ENCODE measurements at places on chromosomes 12 and 14.

DNA sequence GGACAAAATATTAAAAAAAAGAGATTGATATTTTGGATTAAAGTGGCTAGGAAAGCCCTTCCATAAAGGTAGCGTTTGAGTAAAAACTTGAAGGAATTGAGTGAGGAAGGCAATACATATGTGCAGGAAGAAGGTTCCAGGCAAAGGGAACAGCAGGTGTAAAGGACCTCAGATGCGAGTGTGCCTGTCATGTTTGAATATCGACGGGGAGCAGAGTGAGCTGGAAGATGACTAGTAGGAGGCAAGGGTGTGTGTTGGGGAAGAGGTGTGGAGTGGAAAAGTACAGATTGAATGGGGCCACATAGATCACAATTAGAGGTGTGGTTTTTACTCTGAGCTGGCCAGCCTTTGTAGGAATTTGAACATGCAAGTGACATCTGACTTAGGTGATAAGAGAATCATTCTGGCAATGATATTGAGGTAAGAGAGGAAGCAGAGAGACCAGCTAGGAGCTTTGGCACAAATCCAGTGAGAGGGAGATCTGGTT, 15.0 kb upstream of the FBXO33 start:
- no peak for DNase-seq

GRCh38 chr14:71138448-71139293, 231.4 kb downstream of the PCNX1 start:
- peak; percentile 46 for DNase-seq

DNA sequence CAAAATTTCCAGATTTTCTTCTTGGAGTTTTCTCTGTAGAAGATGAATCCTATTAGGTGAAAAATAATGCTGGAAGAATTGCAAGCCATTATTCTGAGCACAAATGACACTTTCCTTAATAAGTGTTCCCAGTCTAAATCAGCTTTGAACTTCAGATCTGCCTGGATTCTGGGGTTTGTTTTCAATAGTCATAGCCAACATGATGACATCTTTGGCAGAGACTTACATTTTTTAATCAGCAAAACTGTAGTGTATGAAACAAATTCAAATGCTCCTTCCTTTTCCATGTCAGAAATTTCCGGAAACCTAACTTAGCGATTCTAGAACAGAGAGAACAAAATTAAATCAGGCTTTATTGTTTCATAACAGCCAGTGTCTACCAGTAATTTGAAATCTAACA, 88.5 kb downstream of the TSPAN8 start:
- no peak for DNase-seq

GRCh38 chr12:11496157-11496851, 100.9 kb upstream of the PRB2 start:
- no peak for DNase-seq

- no peak for DNase-seq
Measured at GRCh38 chr12:77118696-77119095, 53.3 kb upstream of the E2F7 start.

GRCh38 chr12:58487678-58488161, 432.6 kb downstream of the LRIG3 start:
- DNase-seq = no peak

GRCh38 chr12:75390156-75390898, 562 bp upstream of the GLIPR1L2 start:
- no peak for DNase-seq

DNA sequence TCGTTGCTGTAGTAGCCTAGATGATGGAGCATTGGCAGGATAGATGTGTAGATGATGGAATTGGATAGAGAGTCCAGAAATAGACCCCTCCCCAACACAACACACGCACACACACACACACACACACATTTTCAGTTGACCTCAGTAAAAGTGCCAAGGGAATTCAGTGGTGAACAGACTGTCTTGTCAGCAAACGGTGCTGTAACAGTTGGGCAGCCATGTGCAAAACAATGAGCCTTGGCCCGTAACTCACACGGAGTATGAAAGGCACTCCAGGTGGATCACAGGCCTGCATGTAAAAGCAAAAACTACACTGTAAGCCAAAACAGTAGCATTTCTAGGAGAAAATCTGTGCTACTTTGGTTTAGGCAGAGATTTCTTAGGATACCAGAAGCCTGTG, 87.8 kb downstream of the DDX51 start:
- DNase-seq = no peak

DNA sequence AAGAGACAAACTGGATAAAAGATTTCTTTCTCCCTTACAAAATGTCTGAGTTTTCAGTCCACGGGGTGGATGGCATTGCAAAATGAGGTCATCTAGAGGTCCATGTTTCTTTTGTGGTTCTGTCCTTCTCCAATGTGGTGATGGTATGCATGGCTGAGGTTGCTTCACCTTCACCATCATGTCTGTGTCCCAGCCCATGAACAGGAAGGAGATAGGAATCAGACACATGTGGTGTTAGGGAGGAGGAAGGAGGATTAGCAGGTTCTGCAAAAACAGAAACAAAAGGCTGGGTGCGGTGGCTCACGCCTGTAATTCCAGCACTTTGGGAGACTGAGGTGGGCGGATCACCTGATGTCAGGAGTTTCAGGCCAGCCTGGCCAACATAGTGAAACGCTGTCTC, 11.0 kb upstream of the AEBP2 start:
- peak; percentile 13 for DNase-seq

DNA sequence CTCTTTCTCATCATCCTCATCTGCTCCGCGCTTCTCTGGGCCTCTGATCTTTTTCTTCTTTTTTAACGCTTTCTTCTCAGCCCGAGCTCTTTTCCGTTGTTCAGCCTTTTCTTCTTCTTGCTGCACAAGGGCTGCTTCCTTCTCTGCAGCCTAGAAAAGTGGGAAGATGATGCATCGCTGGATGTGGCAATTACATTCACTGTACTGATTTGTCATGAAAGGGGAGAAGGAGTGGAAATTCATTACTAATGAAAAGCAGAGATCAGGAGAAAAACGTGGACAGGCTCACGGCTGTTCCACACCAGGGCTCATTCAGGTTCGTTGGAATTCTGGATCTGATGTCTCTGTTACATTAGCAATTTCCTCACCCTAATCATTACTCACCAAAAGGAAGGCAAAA, 15.1 kb downstream of the FICD start:
- no peak for DNase-seq

DNA sequence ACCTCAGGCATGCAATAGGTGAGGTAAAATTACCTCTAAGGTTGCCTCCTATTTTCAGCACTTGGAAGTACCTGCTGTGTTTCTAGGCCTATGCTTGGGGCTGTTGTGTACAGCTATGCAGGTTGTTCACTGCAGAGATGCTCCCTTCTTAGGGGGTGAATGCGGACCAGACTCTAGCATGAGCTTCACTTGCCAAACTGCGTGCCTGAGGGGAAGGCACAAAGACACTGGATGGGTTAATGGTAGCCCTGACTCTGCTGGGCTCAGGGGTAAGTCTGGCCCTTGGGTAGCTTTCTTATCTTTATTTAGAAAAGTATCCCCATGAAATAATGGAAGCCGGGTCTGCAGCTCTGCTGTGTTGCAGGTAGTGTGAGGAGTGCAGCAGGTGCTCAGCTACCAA, 35.7 kb downstream of the B4GALNT3 start:
- DNase-seq = no peak

GRCh38 chr12:94141892-94142291, 6.5 kb upstream of the PLXNC1 start:
- DNase-seq = no peak

DNA sequence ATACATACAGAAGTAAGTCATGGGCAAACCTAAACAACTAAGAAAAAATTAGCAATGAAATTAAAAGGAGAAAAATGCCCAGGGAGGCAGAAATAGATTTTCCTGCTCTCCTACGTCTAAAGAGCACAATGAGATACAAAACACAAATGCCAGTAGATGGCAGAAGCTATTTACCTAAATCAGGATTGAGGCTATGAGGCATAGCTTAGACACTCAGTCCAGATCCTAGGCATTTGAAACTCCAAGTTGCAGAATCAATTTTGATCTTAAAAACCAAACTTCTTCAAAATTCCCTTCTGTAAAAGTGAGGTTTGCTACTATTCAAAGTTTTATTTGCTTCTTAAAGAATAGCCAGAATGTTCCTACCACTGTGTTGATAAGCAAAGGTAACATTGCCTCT, 368.6 kb downstream of the DAD1 start:
- peak; percentile 9 for DNase-seq

- DNase-seq = no peak
Measured at GRCh38 chr12:2857021-2857431, at the start of gene TEX52. Gene TEX52 (minus strand): TSS chr12:2857039. CDS start chr12:2857026, 13 bp downstream.

GRCh38 chr14:99589031-99589441, 15.0 kb downstream of the CCDC85C start:
- DNase-seq = no peak

DNA sequence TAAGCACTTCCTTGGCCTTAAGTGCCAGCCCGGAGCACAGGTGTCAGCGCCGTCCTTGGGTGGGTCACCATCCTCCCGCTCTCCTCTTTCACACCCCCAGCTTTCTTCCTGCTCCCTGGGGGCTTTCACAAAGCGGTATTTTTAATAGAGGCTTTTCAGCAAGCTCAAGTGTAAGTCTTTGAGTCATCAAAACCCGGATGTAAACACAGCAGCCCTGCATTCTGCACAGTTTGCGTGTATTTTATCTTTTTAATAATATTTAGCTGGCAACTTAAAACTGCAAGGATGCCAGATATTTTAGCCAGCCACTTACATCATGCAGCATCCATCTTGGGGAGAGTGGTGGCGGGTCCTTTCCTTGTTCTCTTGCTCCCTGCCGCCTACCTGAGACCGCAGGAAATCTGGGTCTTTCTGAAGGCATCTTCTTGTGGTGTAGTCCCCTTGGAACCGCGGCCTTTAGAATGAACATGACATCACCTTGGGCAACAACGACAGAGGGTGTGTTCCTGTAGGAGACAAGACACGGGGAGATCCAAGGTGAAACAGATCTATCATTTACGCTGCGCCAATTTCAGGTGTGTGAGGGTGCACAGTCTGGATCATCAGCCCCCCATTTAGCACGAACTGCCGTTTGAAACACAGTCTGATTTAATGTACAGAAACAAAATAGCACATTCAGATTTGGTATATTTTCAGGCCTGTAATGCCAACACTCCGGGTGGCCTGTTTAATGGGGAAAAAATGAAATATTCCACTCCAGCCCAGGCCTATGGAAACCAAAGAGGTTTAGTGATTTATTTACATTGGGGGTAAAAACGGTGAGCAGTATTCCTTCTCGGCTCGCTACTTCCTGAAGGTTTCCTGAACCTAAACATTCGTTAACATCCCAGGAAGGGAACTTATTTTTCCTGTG, 12.5 kb upstream of the IRF2BPL start:
- DNase-seq = peak; percentile 75

- DNase-seq = peak; percentile 24
Measured at GRCh38 chr14:96567289-96567899, 65.2 kb downstream of the PAPOLA start.

GRCh38 chr12:50824914-50825313, 17.8 kb upstream of the TMPRSS12 start:
- DNase-seq = no peak

DNA sequence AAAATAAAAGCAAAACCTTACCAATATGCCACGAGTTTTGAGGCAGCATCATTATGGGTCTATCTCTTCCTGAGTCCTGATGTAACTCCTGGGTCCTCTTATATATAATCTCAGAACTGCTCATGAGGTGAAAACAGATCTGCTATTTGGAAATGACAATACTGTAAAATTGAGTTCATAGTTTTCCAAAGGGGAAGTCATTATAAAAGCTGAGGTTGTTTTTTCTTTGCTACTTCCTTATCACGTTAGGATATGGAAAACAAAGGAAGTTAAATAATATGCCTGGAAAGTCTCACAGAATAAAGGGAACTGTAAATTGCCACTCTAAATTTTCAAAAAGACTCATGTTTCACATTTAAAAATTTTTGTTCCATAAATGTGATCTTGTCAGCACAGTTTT, at the start of gene CD163L1:
Gene CD163L1 (minus strand): TSS at position 78 of the 400 bp plus-strand sequence. CDS start 26 bp downstream, at position 52.
- DNase-seq = no peak

DNA sequence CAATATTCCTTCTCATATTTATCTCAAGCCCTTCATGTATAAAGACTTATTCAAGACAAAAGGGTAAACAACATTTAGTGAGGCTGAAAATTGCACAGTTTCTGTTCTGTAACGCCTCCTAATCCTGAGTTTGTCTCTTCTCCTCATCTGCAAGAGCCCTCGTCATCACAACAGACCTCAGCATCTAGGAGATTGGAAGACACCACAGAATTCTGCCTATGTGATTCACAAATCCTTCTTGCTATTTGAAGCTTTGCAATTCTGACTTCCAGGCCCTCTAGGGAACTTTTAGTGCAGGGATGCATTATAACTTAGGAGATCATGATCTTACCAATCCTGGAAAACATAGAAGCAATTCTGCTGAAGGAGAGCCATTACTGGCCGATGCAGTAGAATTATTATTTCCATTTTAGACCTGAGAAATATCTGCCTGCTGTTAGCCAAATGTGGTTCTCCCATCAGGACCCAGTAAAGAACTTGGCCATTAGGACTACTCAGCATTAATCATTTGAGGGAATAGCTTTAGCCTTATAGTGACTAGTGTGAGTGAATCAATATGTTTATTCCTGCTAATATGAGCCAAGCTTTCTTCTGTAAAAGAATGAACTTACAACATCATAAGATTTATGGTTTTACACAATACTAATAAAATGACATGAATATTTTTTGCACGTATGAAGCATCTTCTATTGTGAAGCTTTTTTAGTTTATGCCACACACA, 119.5 kb downstream of the ANO4 start:
- DNase-seq = no peak

DNA sequence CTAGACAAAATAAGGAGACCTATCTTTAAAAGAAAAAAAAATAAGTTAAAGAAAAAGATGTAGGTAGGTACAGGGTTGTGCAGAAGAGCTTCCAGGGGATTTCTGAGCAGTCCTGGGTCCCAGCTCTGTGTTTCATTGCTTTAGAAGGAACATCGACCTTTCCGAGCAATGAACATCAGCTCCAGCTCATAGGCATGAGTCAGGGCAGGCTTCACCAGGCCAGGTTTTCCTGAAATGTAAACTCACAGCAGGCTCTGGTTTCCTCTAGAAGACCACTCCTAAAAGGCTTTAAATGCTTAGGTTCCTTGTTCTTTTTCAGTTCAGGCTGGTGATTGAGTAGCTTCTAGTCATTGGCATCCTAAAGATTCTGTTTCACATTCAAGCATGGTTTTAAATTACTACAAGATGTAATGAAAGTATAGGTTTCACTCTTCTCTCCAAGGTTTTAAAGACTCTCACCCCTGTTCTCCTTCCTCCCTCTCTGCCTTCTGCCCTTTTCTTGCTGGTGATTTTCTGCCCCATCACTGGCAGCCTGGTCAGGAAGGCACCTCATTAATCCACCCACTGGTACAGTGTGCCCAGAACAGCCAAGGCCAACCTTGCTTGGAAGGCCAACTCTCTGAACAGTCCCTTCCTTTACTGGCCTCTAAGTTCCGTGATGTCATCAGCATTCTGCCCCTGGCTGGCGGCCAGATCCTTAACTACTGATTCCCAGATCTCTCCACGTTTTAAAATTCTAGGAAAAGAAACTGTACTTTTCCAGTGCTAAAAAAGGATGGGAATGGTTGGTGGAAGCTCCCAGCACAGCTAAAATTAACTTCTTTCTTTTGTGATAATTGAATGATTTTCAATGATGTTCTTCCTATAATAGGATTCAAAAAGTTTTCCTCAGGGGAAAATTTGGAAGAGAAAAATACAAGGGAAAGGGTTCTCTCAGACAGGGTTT, 109.4 kb upstream of the HIF1A start:
- peak; percentile 64 for DNase-seq

- peak; percentile 58 for DNase-seq
Measured at GRCh38 chr14:20262642-20263128, 23.6 kb downstream of the OR11H4 start.
